ENCODE measurements at places on chromosomes 13 and 19.

DNA sequence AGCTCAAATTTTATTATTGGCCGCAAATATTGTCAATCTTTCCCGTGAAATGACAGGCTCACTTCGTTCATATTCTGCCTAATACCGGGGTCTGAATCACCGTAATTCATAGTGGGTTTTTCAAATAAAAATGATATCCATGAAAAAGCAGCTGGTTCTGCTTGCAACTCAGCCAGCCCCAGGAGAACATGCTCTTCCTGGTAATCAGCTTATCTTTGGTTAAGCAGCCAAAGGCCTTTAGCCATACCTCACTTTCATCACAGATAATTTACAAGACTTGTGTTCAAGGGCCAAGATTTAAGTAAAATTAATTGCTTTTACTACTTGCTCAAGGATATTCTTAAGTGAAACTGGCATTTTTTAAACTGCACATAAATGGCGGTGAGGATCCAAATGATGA is 22.5 kb downstream of the RNASEH2B start:
- DNase-seq: no peak

GRCh38 chr13:77000475-77000874 is 8.6 kb downstream of the CLN5 start:
- DNase-seq: no peak

DNA sequence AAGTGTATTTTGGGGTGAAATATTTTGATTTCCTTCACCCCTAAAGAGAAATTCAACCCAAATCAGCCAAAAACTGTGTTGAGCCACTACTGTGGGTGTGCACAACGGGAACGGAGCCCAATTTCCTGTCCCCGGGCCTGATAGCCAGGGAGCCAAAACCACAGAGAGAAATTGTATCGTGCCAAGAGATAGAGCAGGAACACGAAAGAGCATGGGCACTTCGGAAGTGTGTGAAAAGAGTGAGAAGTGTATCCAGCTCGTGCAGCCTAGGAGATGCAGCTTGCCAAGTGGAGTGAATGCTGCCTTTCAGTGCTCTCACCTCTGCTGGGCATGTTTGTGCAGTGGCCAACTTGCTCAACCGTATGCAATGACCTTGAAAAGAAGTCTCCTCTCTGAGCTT is 19.4 kb upstream of the PLEKHF1 start:
- DNase-seq: no peak

DNA sequence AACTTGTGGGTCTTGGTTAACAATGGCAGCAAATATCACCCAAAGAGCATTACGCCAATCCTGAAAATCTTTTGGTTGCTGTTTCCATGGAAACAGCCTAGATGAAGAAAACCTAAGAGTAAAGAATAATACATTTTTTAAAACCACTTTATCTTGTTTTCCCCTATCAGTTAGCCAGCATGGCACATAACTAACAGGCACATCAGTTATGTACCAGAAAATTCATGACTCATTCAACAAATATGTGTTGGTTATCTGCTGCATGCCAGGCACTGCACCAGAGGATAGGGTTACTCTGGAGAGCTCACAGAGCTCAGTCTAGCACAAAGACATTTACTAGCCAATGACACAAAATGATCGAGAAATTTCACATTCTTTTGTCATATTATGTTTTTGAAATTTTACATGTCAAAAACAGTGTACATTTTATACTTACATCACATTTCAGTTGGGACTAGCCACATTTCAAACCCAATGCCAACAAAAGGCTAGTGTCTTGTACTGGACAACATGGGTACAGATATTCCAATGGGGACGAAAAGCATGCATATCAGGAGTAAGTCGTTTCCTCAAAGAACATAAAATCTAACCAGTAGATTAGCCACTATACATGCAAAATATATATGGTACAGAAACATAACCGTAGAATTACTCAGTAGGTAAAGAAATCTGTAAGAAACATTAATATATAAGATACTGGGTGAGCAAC is 20.3 kb downstream of the LNX2 start:
- DNase-seq: no peak

- no peak for DNase-seq
These were observed 9.4 kb upstream of the PGLYRP2 start for GRCh38 chr19:15488489-15489226.

- DNase-seq: peak; percentile 35
These were observed 10.2 kb downstream of the DHRS12 start for GRCh38 chr13:51793570-51794271.

DNA sequence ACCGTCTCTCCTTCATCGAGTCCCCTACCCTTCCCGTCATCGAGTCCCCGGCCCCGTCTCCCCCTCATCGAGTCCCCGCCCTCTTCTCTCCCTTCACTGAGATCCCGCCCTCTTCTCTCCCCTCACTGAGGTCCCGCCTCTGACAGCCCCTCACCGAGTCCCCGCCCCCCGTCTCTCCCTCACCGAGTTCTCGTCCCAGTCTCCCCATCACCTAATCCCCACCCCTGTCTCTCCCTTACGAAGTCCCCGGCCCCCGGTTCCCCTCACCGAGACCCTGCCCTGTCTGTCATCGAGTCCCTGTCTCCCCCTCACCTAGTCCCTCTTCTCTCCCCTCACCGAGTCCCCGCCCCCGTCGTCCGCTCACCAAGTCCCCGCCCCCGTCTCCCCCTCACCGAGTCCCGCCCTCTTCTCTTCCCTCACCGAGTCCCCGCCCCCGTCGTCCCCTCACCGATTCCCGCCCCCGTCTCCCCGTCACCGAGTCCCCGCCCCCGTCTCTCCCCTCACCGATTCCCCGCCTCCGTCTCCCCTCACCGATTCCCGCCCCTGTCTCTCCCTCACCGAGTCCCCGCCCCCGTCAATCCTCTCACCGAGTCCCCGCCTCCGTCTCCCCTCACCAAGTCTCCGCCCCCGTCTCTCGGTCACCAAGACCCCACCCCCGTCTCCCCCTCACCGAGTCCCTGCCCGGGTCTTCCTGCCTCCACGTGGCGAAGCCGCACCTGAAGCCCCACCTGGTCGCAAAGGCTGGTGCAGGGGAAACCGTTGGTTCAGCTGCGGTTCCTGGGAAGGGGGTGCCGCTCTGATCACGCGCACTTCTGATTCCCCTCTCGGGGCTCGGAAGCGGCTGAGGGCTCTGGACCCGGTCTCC is 23.9 kb upstream of the ZNF846 start:
- peak; percentile 94 for DNase-seq

DNA sequence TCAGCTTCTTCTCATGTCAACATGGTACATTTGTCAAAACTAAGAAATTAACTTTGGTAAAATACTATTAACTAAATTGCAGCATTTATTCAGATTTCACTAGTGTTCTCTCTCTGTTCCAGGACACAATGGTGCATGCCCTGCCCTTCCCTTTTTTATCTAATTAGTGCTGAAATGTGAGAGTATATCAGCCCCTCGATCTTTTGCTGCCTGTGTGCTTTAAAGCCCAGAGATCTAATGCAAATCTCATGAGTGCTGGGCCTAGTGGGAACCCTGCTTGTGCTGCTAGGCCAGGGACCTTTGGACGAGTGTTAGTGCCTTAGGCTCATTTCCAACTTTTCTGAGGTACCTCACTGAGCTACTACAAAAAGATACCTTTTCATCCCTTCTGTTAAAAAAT is 221.1 kb upstream of the EDNRB start:
- no peak for DNase-seq

GRCh38 chr19:9881720-9882119 is 46.6 kb downstream of the PIN1 start:
- no peak for DNase-seq

DNA sequence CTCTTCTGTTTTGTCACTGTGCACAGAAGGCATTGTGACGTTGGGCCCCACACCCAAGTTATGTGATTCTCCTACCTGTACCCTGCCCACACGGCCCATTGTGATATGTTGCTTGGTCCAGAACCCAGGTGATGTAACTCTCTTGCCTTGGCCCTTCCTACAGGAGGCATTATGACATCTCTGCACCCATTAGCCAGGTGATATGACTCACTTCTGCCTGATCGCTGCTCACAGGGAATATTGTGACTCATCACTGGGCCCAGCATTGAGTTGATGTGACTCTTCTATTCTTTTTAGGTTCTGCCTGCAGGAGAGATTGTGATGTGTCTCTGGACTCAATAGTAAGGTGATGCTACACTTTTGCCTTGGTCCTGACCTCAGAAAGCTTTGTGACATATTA is 65.4 kb upstream of the ZNF91 start:
- no peak for DNase-seq

DNA sequence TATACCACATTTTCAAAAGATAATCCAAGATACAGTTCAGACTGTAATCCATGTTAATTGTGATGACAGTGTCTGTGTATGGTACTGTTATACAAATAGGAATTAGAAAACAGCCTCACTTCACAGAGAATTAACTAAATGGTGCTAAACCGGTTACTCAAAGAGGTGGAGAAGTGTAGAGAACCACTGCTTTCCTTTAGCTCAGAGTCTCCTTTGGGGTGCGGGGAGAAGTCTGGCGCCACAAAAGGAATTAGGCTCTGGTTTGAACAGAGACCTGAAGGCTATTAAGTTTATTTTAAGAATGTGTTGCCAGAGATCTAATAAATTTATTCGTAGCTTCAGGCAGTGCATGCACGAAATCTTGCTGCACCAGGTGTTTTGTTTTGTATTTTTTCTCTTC is 65.8 kb downstream of the FREM2 start:
- DNase-seq: no peak

DNA sequence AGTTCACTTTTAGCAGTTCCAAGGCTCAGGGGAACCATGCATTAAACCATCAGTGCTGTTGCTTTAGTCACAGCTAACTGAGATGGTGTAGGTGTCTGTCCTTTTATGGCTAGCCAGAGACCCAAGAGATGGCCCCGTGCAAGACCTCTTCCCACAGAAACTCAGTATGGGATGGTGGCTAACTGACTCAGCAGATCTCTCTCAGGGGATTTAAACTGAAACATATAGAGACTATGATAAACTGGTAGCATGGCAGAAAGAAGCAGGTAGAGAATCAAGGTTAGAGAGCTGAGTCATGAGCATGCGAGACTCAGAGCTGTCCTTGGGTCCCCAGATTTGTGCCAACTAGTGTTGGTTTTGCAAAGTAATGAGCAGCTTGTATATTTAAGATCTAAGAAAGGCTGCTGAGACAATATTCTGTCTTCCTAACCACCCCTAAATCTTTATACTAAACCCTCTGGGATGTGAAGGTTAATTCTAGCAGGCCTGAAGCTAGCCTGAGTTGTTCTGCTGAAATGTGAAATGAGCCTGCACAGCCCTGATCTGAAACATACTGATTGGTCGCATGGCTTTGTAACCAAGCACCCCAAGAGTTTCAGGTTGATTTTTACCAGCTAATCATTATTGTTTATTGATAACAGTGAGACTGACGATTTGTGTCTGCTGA is 6.5 kb upstream of the SCEL start:
- no peak for DNase-seq

DNA sequence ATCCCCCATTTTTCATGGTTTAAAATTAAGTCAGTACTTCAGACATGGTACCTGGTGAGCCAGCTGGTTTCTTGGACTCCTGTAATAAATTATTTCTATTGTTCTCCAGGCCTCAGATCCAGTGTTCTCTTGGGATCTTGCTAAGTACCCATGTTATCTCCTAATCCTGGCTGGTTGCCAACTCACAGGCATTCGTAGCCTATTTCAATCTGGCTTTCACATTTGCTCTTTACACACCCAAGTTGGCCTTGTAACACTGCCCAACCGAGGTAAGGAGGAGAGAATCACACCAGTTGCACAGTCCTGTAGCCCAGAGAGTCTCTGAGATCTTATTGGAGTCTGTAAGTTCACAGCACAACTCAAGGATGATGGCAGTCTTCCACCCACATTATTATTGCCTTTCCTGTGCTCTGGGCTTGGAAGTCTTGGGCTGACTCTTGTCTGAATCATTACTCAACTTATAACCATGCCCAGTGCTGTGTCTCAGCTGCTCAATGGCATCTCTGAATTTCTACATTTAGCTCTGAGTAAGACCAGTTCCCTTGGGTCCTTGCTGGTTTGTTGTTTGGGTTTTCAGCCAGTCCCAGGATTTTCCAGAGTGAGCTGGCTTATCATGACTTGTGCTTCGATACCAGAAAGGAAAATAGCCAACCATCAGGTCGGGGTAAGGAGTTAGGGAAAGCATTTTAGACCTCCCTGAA is 76.6 kb upstream of the KLF12 start:
- DNase-seq: no peak

GRCh38 chr13:43484432-43485225 is 302.1 kb downstream of the ENOX1 start:
- no peak for DNase-seq

- no peak for DNase-seq
These were observed 51.5 kb downstream of the SOX21 start for GRCh38 chr13:94660695-94661326.

DNA sequence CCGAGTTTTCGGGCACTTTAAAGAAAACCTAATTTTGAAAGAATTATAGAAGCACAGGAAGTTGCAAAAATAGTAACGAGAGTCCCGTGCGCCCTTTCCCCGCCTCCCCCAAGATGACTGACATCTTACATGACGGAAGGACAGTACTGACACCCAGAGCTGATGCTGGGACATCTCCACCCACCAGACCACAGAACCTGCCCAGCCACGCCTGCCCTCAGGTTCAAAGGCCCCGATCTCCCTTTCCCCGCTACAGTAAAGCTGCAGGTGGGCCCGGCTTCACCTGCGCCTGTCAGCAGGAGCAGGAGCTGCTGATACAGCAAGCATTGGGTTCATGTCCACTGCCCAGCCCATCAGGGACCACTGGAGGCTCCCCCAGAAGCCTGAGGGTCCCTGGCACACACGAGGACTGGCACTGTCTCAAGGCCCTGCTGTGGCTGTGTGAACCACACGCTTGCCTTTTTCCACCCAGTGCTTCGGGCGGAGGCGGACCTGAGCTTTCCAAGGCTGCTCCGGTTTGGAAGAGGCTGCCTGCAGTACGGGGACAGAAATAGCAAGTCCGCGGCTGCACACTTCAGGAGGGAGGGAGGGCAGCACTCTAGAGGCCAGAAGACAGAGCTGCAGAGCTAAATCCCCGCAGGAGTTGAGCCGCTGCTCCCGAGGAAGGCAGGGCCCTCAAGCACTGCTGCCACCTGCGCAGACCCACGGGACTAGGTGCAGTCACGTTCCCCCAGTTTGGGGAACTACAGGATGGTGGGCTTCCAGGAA is 8.7 kb downstream of the MAP2K2 start:
- DNase-seq: no peak

GRCh38 chr13:73119612-73120011 is 60.8 kb downstream of the KLF5 start:
- DNase-seq: no peak

DNA sequence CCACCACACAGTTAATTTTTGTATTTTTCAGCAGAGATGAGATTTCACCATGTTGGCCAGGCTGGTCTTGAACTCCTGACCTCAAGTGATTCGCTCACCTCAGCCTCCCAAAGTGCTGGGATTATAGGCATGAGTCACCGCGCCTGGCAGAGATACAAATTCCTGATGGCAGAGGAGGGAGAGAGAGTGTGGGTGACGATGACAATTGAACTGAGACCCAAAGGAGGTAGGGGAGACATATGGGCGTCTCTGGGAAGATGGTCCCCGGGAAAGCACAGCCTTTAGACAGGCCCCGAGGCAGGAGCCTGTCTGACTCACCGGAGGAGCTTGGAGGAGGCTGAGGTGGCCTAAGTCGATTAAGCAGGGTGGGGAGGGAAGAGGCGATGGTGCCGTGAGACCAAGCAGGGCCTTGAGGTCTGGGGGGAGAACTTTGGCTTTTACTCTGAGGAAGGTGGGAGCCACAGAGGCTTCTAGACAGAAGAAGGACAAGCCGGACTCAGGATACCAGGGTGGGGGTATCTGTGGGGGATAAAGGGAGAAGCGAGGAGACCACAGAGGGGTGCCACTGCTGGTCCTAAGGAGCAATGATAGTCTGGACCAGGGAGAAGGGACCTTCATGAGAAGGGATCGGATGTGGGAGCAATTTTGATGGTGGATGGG is 38.2 kb downstream of the ARRDC2 start:
- DNase-seq: no peak

Data from activated CD8-positive, alpha-beta memory T cell treated with anti-CD3 and anti-CD28 coated beads for 4 hours (primary cell).